ENCODE measurements at places on chromosomes 2 and 18.

GRCh38 chr2:43207553-43208300 is 18.7 kb downstream of the ZFP36L2 start:
- DNase-seq, result no peak

DNA sequence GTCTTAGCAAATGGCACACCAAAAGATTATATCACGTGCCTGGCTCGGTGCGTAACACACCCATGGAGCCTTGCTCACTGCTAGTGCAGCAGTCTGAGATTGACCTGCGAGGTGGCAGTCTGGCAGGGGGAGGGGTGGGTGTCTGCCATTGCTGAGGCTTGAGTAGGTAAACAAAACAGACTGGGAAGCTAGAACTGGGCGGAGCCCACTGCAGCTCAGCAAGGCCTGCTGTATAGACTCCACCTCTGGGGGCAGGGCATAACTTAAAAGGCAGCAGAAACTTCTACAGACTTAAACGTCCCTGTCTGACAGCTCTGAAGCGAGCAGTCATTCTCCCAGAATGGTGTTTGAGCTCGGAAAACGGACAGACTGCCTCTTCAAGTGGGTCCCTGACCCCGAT is 55.9 kb upstream of the FSHR start:
- DNase-seq, result no peak

DNA sequence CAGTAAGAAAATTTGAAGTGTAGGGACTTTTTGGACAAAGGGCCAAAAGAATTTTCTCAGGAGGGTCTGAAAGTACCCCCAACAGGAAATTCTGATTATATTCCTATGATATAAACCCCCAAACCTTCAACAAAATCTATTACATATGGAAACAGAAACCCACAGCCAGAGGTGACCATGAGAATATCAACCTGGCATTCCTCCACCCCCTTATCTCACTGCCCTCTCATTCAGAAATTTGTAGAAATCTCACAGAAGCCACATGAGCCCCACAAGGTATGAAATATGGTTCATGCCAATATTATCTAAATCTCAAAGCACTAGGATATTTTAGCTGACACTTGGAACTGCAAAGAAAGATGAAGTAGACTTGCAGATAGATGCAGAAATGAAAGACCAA is 31.0 kb upstream of the RBBP8 start:
- DNase-seq, result no peak

DNA sequence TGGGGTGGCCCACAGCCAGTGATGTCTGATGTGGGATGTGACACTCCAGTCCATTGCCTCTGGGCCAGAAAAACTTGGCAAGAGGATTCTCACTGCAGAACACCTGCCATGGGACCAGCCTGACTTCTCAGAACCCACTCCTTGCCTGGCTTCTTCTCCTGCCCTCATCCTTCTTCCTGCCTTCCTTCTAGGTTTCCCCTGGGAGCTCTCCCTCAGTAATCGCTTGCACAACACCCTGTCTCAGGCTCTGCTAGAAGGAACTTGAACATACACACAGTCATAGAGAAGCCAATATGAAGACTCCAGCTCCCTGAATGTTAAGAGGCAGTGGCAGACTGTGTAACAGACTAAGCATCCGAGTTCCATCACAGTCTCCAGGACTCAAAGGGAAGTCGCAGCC is 4.3 kb upstream of the COL6A3 start:
- DNase-seq, result no peak

DNA sequence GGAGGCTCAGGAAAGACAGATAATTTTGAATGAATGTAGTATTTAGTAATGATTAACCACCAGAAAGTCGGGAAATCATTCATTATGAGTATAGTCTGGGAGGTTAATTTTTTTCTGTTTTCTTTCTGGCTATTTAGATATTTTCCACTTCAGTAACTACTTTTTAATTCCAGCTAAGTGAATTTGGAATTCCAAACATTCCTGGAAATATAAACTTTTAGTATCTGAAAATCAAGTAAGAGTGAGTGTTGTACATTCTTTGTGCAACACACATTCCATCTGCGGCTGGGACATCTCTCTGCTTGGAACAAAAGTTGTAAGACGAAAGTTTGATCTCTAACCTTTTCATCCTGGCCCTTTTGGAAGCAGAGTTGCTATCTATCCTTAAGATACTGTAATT is 275.7 kb upstream of the SPRED2 start:
- DNase-seq, result no peak

DNA sequence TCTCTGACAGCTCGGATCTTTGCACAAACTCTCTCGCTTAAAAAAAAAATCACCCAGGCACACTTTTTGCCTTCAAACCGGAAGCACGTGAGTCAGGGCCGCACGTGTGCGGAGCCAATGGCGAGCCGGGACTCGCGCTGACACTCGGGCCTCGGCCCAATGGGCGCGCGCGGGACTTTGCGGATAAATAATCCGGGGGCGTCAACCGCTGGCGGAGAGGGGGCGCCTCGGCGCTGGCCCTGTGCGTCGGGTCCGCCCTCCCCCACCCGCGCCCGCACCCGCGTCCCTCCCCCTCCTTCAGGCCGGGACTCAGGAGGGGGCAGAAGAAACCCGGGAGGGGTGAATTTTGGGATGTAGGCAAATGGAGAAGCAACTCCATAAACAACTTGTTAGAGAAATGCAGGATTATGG is 319 bp upstream of the EN1 start:
- no peak for DNase-seq

GRCh38 chr2:30112561-30112960 is 34.2 kb upstream of the YPEL5 start:
- no peak for DNase-seq

DNA sequence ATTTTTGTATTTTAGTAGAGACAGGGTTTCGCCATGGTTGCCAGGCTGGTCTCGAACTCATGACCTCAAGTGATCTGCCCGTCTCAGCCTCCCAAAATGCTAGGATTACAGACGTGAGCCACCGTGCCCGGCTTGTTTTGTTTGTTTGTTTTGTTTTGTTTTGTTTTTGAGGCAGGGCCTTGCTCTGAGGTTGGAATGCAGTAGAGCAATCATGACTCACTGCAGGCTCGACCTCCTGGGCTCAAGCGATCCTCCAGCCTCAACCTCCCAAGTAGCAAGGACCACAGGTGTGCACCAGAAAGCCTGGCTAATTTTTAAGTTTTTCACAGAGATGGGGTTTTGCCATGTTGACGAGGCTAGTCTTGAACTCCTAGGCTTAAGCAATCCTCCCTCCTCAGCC is 8.9 kb upstream of the CNNM4 start:
- no peak for DNase-seq

- DNase-seq, result no peak
Observed at GRCh38 chr2:128720080-128721022, 401.7 kb upstream of the HS6ST1 start.

DNA sequence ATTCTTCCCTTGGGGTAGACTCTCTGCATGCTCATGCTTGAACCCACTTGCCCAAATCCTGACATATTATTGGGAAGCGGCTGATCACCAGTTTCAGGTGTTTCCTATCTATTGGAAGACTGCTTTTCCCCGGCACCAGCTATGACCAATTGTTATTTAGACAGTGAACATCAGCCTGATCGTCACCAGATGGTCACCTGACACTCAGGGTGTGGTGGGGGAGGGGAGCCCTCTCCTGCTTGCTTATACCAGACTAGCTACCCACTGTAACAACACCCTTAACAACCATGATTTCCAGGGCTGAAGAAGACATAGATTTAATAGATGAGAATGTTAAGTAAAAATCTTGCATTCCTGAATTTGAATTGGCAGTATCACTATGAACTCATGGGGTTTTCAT is 44.3 kb downstream of the RBM43 start:
- no peak for DNase-seq

DNA sequence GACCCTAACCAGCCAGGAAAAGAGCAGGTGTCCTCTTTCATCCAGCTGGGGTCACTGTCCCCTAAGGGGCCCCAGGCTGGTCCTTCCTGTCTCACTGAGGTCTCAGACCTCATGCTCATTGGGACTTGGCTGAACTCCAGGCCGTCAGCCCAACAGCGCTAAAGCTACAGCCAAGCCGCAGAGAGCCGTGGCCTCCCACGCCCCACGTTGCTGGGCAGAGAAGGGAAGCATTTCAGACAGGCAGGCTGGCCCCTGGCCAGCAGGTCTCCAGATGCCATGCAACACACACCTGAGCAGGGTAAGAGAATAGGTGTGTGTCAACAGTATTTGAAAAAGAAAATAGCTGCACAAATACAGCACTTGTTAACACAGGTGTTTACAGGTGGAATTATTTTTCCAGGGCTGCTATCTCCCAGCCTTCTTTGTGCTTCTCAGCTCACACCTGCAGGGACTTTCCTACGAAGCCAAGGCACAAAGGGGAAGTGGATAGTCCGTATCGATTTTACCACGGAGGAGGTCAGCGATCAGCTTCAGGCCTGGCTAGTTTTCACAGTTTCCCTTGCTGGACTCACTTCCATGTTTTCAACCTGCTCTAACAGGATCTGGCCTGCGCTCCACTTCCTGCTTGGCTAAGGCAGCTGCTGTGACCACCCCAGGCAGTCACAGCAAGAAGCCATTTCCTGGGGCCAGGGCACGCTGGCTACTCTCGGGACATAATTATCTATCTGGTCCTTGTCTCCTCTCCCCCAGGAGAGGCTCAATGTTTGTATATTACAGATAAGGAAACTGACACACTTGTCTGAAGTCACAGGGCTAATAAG is 156.1 kb upstream of the ID2 start:
- no peak for DNase-seq

- no peak for DNase-seq
Observed at GRCh38 chr2:166293984-166294383, 81.8 kb downstream of the SCN9A start.

DNA sequence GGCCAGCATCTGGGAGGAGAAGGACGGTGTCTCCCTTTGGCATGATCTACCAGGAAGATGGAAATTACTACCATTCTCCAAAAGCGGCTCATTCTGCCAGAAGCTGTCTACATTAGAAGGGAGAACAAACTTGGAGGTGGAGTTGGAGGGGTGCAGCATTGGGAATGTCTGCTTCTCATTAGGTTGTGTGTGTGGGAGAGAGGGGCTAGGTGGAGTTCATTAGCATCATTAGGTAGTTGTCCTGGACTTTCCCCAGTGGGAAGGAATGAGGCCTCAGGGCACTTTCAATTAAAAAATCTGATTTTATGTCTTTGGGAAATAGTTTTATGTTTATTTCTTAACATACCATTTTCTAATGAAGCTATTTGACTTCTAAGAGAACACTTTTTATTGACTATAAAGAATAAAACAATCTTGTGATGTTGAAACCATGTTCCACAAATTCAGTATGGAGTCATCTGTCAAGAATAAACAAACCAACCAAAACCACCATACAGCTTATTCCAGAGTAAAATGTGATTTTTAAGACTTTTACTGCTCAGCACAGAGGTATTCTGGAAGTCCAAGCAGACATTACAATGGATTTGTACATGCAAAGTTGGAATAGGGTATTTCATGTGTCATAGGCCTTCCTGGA is 60.6 kb downstream of the VAPA start:
- DNase-seq, result no peak

DNA sequence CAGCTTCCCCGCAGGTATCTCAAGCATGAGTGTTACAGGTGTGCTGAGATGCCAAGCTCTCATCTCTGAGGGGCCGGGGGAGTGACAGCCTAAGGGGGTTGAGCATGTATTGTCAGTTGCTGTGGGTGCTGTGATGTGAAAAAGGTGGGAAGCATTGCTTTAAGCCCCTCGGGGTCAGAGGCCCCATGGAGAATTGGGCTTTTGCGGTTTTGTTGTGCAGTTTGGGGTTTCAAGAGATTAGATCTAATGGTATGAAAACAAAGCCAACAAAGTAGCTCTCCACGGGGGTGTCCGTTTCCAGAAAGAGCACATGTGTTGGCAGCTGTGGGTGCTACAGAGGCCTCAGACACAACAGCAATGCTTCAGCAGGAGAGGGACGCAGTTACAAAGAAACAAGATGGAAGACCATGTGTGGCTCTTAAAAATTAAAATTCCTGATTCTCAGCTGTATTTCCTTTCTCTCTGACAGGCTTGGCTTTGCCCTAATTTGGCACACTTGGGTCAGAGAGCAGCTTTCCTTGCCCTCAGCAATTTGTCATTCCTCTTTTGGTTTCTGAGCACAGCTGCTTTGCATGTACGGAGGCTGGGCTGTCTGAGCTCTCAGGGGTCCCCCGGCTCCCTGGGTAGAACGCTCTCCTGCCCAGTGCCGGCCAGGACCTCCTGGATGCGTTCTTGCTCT is 69.9 kb downstream of the TMEM247 start:
- no peak for DNase-seq
